Brain pericyte (primary cell): ENCODE measurements at places on chromosomes 7 and 10.
A peak's percentile ranks its signal among the peaks of the same experiment; 100 is the strongest.

DNA sequence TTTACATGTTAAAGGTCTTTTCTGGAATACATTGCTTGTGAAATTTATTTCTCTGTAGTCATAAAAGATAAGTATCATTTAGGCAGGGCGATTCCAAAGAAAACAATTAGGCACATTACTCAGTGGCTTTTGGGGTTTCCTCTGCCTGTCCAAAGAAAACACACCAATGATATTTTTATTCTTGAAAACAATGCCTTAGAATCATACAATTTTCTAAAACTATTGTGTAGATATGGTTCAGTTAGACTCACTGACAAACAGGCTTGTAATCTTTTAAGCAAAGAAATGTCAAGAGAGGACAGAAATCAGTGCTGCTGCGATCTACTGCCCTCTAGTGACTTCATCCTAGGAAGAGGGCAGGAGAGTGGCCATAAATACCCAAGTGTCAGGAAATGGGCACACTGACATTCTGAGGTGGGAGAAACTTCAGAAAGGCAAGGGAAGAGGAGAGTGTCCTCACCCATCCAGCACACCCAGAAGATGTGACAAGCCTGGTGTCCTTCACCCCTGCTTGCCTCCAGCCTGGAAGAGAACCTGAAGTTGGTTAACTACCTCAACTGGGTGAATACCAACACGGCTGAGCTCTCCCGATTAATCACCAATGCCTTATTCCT, 120.5 kb downstream of the GALNT11 start:
- DNase-seq, result peak; percentile 16

DNA sequence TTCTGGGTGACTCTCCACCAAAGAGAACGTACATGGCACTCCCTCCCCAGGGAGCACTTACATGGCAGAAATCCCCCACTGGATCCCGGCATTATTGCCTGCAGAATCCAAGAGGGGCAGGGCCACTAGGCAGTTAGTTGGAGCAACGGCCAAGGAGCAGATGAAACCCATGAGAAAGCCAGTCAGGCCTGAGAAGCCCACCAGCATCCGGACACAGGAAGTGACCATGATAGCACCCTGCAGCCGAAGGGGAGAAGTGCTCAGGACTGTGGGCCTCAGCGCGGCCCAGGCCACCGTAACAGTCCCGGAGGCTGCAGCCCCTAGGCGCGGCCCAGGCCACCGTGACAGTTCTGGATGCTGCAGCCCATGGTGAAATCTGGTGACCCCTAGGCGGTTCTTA, 43.5 kb downstream of the STRA8 start:
- DNase-seq, result no peak

DNA sequence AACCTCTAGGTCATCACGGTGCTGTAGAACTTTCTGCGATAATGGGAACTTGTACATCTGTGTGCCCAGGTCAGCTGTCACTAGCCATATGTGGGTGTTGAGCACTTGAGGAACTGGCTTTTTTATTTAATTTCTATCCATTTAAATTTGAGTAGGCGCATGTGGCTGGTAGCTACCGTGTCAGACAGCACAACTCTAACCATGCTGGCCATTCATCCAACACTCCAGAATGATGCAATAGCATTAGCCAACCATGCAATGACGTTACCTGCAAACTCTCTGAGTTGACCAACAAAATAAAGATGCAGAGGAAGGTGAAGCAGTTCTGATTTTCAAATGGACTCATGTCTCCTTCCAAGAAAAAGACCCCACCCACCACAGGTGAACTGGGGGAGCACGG, 24.4 kb upstream of the CHST15 start:
- DNase-seq, result no peak

GRCh38 chr7:110400411-110400810, 690.5 kb upstream of the LRRN3 start:
- DNase-seq, result no peak

- no peak for DNase-seq
These were observed 54.4 kb downstream of the MYPN start for GRCh38 chr10:68163735-68164134.

DNA sequence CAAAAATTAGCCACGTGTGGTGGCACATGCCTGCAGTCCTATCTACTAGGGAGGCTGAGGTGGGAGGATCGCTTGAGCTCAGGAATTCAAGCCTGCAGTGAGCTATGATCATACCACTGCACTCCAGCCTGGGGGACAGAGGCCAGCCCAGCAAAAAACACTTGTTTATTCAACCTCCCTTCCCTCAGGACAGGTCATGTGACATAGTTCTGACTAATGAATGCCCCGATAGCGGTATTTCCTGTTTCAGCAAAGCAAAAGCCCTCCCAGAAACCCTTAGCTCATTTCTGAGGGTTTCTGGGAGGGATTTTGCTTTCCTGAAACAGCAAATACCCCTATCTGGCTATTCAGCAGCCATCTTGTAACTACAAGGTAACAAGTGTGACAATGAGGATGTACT, 157.1 kb downstream of the GATA3 start:
- DNase-seq, result no peak

- no peak for DNase-seq
These were observed 38.9 kb upstream of the PRKG1 start for GRCh38 chr10:51035344-51035743.

DNA sequence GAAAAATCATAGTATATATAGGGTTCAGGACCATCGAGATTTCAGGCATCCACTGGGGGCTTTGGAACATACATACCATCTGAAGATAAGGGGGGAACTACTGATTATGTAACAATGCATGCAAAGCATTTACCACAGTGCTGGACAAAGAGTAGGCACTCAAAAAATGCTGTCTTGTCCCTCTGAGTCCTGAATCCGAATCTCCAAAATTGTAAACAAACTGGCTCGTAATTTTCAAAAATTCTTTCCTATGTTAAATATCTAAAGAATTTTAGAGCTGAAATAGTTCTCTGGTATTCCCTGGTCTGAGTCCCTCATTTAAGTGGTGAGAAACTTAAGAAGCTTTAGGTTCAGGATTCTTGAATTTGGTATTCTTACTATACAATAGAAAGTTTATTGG, 167.8 kb upstream of the ASAH2 start:
- no peak for DNase-seq

DNA sequence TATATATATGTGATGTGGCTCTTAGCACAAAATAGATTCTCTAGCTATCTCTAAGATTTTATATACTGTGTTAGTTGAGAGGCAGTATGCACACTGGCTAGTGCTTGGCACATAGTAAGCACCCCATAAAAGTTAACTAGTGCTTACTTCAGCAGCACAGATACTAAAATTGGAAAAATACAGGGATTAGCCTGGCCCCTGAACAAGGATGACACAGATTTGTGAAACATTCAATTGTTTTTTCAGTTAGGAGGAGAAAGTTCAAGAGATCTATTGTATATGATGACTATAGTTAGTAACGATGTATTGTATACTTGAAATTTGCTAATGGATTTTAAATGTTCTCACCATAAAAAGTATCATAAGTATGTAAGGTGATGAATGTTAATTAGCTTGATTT, 78.3 kb upstream of the LRRC17 start:
- DNase-seq, result no peak

DNA sequence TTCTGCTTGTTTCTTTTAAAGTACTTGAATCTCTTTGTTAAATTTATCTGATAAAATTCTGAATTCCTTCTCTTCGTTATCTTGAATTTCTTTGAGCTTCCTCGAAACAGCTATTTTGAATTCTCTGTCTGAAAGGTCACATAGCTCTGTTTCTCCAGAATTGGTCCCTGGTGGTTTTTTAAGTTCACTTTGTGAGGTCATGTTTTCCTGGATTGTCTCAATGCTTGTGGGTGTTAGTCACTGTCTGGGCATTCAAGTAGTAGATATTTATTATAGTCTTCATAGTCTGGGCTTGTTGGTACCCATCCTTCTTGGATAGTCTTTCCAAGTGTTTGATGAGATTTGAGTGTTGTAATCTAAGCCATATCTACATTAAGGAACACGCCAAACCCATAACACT, 1060.6 kb downstream of the LRMDA start:
- DNase-seq, result peak; percentile 8

DNA sequence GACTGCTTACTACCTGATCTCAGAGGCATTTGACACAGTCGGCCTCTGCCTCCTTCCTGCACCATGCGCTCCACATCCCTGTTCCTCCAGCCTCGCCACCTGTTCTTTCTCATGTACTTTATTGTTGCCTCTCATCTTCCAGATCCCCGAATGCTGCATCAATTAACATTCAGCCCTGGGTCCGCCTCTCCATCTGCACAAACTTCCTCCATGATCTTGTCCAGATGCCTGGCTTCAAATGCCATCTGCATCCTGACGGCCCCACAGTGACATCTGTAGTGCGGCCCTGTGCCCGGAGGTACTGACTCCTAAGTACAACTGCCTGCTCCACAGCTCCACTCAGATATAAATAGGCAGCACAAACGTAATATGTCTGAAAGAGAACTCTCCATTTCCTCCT, 51.2 kb upstream of the STK17A start:
- DNase-seq, result no peak

GRCh38 chr7:69534461-69535041, 63.7 kb upstream of the AUTS2 start:
- no peak for DNase-seq

DNA sequence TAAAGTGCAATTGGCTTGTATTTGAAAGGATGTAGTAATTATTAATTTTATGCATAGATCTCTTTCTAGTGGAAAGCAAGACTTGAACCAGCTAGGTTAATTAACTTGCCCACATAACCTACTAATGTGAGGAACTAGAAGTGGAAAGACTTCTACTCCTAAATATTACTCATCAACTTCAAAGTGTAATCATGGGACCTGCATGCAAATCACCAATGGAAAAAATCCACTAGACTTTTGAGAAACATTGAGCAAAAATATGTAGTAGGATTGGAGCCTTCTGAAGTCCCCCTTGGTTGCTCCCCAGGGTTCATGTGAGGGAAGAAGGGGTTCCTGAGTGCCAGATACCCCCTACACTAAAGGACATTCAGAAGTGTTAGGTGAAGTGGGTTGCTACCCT, 240.2 kb downstream of the PTEN start:
- no peak for DNase-seq

DNA sequence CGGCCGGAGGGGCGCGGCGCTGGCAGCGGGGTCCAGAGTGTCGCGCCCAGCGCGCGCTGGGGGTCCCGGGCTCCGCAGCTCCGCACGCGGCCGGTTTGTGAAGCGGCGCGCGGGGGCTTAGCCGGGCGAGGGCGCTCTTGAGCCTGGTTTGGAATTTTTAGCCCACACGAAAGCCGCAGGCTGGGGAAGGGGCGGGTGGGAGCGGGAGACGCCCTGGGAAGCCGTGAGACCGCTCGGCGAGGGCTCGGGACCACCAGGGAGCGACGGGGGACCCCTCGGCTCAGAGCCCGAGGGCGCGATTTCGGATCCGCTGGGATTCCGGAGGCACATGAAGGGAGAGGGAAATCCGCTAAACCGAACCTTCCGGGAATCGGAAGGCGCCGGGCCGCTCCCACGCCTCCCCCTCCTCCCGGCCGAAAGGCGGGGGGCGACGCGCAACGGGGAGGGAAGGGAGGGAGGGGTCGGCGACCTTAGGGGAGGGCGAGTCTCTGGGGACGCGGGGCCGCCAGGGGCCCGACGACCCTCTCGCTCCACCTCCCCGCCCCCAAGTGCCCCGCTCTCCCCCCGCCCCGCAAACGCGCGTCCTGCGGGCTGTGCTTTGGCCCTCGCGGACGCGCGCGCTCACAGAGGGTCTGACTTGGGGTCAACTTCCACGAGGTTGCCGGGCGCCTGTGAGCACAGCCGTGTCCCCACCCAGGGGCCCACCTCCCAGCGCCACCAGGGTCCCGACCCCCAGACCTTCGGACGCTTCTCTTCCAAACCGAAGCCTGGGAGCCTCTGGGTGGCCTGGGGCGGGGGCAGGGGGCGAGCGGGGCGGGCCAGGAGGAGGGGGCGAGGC, 5.1 kb upstream of the ELFN1 start:
- DNase-seq, result no peak

- DNase-seq, result no peak
These were observed 99.5 kb downstream of the HIP1 start for GRCh38 chr7:75639071-75639885.

DNA sequence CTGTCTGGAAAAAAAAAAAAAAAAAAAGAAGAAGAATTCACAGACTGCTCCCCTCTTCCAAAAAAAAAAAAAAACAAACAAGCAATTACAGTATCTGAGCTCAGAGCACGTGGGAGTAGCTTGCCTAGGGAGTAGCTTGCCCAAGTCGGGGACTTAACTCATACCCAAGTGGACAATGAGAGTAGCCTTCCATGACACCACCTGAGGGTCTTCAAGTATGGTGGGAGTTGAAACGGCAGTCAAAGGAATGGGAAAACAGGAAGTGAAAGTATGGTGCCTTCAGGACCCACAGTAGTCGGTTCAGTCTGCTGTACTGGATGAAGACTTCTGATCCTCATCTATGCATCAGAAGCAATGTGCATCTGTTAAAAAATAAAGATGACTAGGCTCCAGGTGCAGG, 10.6 kb downstream of the VOPP1 start:
- no peak for DNase-seq

DNA sequence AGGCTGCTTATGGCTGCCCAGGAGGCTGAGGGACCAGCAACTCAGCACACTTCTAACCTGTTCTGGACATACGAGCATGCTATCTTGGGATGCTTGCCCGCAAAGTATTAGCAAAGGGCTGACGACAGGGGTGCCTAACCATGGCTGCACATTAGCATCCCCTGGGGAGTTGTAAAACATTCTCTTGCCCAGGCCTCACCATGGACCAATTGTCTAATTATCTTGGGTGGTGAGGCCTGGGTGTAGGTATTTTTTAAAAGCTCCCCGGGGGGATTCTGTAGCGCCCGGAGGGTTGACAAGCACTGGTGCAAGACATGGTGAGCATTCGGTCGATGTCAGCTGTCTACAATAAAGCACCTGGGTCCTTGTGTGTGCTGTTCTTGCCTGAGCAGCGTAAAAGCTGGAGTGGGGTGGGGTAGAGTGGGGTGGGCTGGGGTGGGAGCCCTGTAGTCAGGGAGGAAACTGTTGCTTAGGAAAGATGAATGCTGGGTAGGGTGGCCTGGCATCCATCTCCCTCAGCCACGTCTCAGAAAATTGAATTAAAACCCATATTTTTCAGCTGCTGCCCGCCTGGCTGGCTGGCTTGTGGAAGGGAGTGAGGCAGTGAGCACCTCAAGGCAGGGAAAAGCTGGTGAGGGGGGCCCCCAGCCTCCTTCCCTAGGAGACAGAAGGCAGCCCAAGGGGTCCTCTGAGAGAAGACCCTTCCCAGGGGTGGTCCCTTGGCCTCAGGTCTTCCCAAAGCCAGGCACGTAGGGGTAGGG, 2.9 kb upstream of the ADCYAP1R1 start:
- DNase-seq, result no peak

DNA sequence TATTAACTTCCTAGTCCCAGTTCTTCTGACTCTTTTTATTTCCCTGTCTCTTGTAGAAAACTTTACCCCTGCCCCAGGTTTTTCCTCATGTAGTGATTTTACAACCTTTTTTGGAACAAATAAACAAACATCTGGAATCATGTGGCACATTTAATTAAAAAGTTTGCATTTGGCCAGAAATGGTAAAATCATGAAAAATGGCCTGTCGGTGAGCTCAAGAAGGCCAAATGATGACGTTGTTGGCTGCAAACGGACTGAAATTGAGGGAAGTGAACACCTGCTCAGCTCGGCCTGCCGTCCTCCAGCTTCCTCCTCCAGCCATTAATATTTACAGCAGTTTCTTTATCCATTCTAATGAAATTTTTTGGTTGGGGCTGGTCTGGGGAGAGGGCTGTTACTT, 902.8 kb downstream of the LRMDA start:
- DNase-seq, result no peak
